ENCODE measurements at places on chromosomes 16 and 17.

DNA sequence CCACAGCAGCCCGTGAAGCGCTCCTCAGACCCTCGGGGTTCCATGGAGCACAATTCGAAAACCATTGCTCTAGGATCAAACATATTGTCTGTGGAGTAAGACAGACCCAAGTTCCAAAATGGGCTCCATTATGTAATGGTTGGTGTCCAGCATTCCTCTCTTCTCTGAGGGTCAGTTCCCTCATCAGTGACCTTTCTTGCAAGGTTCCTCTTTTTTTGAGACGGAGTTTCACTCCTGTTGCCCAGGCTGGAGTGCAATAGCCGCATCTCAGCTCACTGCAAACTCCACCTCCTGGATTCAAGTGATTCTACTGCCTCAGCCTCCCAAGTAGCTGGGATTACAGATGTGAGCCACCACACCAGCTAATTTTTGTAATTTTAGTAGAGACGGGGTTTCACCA is 28.4 kb downstream of the PLXDC1 start:
- no peak for DNase-seq

- no peak for DNase-seq
These were observed 21.7 kb downstream of the ACSF3 start for GRCh38 chr16:89115216-89115861.

DNA sequence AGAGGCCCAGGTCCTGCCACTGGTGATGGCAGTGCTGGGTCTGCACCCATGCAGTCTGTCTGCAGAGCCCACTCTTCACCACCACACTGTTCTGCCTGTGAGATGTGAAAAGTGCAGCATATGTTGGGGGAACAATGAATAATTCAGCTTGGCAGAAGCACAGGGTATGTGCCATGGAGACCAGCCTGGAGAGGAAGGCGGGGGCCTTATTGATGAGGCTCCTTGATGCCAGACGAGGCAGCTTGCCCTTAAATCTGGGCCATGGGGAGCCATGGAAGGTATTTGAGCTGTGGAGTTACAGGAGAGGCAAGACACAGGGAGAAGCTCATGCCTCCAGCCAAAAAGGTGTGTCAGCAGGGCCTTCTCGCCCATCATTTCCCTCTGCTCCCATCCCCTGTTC is 124.7 kb downstream of the C16orf78 start:
- DNase-seq, result no peak

- no peak for DNase-seq
These were observed 52.1 kb upstream of the SMIM36 start for GRCh38 chr17:55563363-55563762.

- DNase-seq, result no peak
These were observed 20.6 kb downstream of the BLMH start for GRCh38 chr17:30271102-30271501.

- no peak for DNase-seq
These were observed 49.0 kb upstream of the ZCCHC14 start for GRCh38 chr16:87541872-87542234.

DNA sequence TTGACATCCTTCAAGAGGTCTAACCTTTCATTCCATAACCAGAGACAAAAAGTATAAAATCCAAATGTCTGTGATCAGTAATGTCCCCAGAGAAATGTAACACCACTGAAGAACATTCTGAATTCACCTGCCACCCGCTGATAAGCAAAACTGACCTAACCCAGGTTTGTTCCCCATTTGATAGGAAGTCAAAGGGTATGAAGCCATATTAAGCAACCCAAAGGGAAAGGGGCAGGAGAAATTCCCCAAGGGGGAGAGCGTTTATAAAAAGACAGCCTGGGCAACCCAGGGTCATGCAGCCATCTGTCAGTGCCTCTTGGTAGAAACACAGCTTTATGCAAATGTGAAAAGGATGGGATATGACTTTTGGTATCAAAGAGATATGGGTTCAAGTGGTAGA is 30.7 kb upstream of the PIK3R6 start:
- DNase-seq, result no peak

GRCh38 chr17:17403899-17404576 is 72.8 kb upstream of the MED9 start:
- DNase-seq, result peak; percentile 30

DNA sequence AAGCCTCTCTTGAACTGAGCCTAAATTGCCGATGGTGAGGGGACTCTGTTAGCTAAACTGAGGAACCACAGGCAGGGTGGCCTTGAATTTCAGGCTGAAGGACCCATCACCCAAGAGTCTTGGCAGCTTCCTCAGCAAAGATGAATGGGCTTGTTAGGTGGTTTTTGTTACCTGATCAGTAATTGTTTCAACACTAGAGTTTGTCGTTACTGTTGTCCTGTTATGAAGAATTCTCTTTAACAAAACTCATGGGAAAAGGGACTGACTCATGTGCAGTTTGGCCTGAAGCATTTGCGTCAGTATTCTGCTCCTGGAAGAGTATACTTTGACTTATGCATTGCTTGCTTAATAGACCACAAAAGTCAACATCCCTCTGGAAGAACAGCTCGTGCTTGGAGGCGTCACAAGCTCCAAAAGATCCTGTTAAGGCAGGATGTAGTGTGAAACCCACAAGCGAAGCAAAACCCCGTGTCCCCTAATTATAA is 206.0 kb downstream of the IRX3 start:
- DNase-seq, result no peak

- DNase-seq, result no peak
These were observed 291.6 kb upstream of the TNRC6C start for GRCh38 chr17:77666881-77667395.

DNA sequence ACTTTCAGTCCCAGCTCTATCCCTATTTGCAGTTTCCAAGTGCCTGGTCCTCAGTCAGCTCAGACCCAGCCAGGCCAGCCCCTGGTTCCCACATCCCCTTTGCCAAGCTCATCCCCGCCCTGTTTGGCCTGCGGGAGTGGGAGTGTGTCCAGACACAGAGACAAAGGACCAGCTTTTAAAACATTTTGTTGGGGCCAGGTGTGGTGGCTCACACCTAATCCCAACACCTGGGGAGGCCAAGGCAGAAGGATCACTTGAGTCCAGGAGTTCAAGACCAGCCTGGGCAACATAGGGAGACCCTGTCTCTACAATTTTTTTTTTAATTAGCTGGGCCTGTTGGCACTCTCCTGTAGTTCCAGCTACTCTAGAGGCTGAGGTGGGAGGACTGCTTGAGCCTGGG is 1.7 kb downstream of the STH start:
- DNase-seq, result no peak

- no peak for DNase-seq
These were observed 632 bp downstream of the BAIAP3 start for GRCh38 chr16:1333854-1334700.

DNA sequence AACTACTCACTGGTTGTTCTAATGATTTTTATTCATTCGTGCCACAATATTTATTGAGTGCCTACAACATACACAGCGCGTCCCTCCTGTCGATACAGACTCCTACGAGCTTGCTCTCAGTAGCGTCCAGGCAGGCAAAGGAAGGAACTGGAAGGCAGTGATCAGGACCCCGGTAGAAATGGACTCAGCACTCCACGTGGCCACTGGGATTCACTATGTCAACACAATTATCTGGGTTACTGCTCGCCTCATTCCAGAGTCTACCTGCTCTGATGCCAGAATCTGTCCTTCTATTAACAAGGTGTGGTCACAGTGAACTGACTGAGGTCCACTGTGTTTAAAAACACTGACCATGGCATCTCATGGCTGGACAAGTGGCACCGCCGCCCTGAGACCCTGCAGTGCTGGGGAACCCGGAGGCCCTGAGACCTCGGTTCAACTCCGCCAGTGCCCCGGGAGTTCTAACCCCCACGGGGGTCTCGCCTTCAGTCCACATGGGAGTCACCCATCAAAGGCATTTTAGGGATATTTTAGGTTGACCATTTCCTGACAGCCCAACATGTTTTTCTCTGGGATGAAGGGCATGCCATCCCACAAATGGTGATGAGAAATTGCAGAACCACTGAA is 71.4 kb downstream of the ZFHX3 start:
- no peak for DNase-seq

DNA sequence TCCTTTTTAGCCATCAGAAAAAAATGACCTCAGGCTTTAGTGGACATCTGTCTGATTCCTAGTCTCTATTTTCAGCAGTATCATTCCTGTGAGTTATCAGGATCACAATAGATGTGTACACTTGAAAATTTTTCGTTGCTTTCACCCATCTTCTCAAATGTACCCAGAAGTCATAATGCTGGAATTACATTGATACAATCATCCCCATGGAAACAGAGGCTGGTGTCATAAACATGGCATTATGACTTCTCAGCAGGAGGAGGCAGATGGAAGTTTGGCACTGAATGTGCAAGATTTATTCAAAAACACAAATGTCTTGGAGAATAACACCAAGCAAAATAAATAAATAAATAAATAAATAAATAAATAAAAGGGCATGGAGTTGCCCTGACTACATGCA is 292.5 kb downstream of the PHKB start:
- no peak for DNase-seq
